ENCODE measurements at places on chromosomes 5 and 9. TPM values are rescaled to one million over a fixed set of nuclear protein-coding genes. Genes with fewer than 3 reads are reported as not detected.

The PPP3R2 gene
- not detected for total RNA-seq

- no peak for DNase-seq
Measured at GRCh38 chr5:17004441-17005106, 68.5 kb upstream of the MYO10 start.

The WDR38 gene
- total RNA-seq: not detected

The TRPM3 gene
- total RNA-seq: not detected

DNA sequence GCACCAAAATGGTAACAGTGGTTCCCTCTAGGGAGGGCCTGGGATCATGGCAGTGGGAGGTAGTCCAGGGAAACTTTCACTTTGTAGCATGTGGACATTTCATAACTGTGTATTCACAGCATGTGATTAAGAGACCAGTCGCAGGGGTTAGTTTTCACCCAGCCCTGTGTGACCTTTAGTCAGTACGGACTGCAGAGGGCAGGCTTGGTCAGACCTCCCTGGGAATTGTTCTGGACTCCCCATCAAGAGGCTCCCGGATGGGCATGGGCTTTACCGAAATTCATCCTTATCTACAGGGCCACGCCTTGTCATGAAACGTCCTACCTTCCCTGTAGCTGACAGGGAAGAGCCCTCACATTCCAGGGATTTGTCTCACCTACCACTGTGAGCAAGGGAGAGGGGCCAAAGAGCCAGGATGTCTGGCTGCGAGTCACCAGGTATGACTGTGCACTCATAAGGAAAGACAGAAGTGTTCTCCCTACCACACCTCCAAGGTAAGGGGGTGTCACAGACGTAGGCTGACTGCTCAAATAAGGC, 19.9 kb downstream of the GPX3 start:
- no peak for DNase-seq

DNA sequence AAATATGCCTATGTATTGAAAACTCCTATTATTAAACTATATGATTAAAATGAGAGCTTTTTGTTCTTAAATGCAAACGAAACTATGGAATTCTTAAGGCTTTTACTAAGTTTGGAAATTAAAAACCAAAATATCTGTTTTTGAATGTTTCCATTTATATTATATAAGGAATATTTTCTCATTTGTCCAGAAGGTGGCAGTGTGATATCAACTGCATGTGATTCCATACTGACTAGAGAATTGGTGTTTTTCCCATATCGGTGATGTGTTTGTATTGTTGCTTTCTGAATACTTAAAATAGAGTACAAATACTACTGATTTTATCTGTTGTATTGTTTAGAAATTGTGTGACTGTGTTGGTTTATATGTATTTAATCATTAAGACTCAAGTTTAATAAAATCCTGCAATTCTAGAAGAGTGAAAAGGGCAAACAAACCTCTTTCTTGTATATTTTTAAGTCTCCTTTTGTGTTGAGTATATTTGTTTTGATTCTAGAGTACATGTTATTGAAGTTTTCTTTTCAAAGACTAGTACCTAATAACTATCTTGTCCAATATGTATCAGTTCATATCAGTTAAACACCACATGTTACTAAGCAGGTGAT, 320.8 kb downstream of the CCDC171 start:
- DNase-seq: no peak

GRCh38 chr5:51131266-51131665, 252.0 kb upstream of the ISL1 start:
- DNase-seq: no peak
